ENCODE measurements at places on chromosomes 5 and 9.

DNA sequence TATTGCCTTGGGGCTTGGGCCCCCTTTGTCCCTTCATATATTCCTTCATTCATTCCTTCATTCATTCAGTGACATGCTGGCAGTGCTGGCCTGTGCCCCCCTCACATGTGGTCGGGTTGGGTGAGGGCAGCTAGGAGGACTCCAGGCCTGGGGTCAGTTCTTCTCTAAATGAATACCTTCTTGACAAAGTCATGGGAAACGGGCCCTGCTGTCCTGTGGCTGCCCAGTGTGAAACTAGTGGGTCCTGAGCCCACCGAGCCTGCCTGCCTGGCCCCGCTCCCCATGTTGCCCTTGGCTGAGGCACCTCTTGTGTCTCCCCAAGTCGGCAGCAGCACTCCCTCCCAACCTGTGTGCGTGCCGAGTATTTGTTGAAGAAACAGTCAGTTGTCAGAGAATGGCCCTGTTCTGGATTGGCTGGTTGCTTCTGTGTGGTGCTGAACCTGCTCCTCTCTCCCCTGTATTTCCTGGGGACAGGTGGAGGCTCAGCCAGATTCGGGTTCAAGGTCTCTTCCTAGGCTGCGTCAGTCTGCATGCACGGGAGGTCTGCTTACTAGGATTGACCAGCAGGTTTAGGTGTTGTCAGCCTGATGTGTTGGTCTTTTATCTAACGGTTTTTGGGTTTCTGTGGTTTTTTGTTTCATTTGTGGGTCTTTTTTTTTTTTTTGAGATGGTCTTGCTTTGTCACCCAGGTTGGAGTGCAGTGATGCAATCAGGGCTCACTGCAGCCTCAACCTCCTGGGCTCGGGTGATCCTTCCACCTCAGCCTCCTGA is 3.0 kb upstream of the CEL start:
- DNase-seq, result no peak

DNA sequence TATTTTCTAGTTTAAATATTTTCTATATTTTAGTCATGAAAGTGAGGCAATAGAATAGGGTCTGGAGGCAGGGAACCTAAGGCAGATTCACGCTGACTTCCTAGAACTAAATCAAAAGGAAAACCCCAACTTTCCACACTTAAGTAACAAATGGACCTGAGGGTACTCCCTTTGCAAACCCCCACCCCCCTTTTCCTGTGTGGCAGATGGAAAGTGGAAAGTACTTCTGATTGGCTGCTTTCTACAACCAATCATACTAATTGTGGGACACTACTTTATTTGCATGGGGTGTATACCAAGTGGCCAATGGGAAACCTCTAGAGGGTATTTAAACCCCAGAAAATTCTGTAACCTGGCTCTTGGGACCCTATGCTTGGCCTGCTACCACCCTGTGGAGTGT is 4.8 kb upstream of the CENPH start:
- DNase-seq, result peak; percentile 21

DNA sequence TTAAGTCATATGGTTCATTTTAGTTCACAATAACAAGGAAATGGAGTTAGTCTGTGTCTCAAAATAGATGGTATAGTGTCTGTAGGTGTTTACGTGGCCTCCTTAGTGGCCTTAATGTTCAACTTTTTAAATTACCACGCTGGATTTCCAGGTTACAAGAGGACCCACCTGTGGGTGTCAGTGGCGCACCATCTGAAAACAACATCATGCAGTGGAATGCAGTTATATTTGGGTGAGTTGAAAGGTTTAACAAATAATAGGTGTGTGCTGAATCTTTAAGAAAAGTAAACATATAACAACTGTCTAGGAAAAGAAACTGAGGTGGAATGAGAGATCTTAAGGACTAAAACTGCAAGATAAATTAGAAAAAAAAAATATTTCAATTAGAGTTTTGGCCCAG is 2.9 kb downstream of the UBE2B start:
- DNase-seq, result no peak

DNA sequence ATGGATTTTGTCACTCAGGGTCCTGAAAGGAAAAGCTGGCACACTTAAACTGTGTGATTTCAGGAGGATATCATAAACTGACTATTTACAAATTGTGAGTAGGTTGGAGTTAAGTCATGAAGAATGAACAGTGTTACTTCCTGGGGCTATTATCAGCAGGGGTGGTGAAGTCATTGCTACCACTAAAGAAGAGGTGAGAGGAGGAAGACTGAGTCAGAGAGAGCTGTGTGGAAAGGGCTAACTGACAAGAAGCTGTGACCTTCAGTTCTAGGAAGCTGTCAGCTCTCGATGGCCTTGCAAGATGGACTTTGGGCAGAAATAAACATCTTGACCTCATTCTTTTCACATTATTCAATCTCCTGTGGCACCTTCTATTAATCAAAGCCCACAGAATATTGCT is 72.3 kb upstream of the STARD4 start:
- no peak for DNase-seq

- DNase-seq, result no peak
Measured at GRCh38 chr5:92886751-92887150, 694.3 kb downstream of the NR2F1-AS1 start.

- no peak for DNase-seq
Measured at GRCh38 chr9:34519321-34520020, 3.3 kb downstream of the ENHO start.

DNA sequence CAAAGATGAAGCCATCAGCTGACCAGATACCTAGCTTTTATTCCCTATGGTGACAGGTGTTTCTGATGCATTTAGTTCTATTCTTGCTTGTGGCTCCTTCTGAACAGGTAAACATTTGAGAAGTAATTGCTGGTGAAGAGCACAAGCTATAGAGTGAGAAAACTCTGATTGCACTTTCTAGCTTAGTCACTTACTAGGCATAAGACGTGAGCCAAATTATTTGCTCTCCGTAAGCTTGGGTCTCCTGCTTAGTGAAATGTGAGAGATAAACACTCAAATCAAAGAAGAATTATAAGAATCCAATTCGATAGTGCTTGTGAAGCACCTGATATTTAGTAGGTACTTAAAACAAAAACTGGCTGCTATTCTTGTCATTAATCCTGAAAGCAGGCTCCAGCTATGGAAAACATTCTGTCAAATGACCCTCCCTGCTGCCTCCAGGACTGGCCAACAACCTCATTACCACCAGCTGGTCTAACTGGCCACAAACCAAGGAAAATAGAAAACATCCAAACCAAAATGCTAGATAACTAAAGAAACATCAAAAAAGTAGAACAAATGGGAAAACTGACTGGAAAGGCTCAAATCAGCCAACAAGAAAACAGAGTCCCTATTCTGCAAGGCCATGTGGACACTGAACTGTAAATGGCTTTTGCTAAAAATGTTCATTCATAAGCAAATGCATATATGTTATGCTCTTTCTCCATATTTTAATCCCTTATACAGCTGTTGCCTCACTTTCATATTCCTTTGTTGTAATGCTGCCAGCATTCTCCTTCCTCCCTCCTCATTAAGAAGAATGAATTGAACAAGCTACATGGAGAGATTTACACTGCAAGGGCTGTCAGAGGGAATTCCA is 616.1 kb downstream of the DTWD2 start:
- no peak for DNase-seq

DNA sequence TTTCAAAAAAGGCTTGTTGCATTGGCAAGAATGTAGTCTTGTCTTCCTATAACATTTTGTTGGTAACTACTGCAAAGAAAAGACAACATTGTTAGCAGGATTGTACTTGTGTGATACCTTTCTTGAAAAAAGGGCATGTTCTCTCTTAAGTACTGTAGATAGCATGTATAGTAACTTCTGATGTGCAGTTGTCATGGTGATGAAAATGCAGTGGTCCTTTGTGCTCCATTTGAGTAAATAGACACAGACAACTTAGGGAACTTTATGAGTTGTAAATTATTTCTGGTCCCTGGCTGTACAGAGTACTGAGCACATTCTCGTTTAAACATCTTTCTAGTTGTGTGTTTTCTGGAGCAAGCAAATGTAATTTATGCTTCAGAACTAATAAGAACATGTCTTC is 103.3 kb downstream of the CD180 start:
- DNase-seq, result no peak

DNA sequence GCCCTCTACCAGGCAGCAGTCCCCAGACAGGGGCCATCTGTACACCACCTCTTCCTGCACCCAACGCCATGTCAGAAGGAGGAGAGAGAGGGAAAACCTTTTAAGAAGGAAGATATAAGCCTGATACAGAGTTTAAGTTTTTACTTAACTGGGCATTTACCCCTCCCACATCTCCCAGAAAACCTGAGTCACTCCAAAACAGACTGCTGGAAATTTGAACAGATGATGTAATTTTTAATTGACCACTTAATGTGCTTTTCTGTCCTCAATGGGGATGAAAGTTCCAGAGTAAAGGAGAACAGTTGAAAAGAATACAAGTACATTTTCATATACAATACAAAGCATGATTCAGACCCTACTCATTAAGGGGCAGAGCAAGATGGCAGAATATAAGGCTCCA is 63.9 kb downstream of the TTC39B start:
- DNase-seq, result no peak

- DNase-seq, result no peak
Measured at GRCh38 chr5:168374532-168374931, 83.1 kb downstream of the WWC1 start.

DNA sequence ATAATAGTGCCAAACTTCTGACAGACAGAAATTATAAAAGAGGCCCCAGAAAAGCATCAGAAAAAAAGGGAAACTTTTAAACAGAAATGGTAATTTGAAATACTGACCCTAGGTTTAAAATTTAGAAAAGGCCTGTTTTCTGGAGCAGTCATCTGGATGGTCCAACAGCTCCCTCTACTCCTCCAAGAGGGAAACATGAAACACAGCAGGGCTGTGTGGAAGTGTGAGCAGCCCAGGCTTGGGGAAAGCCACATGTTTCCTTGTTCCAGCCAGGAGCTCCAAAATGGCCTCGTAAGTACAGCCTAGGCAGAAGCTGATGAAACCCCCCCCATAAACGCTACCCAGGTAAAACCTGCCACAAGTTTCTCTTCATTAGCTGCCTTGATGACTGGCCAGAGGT is 499.3 kb upstream of the ADAMTS16 start:
- no peak for DNase-seq

GRCh38 chr5:91151947-91152346 is 231.2 kb downstream of the ARRDC3 start:
- no peak for DNase-seq

DNA sequence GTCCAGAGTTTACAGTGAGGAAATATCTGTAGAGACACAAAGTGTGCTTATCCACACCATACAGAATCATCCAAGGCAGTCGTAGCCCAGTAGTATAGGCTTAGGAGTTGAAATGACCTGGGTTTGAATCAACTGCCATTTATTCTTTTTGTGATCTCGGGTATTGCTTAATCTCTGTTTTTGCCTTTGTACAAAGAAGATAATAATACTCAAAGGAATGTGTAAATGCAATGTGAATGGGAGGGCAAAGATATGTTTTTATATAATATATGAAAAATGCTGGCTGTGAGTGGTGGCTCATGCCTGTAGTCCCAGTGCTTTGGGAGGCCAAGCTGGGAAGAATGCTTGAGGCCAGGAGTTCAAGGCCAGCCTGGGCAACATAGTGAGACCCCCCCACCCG is 141.1 kb downstream of the SPATA31D1 start:
- DNase-seq, result no peak

GRCh38 chr9:86368871-86369521 is 14.8 kb upstream of the TUT7 start:
- no peak for DNase-seq

DNA sequence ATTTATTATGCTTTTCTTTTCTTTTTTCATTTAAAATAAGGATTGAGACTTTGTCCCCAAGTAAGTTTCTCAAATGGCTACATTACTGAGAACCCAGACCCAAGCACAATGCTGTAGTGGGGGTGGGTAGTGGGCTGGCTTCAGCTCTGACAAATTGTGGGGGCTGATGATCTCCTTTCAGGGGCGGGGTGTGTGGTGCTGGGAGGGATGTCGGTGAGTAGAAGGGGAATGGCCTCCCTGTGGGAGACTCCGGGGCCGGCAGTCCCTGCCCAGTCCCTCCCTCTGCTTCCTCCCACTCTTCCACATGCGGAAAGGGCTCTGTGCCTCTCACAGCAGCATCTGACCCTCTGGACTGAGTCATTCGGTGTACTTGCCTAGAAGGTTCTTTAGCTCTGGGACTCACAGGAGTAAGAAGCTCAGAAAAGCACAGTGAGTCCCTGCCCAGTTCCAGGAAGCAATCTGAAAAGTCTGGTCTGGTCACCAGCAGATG is 14.3 kb downstream of the CD180 start:
- no peak for DNase-seq

- no peak for DNase-seq
Measured at GRCh38 chr5:173567548-173567947, 48.9 kb downstream of the BOD1 start.

DNA sequence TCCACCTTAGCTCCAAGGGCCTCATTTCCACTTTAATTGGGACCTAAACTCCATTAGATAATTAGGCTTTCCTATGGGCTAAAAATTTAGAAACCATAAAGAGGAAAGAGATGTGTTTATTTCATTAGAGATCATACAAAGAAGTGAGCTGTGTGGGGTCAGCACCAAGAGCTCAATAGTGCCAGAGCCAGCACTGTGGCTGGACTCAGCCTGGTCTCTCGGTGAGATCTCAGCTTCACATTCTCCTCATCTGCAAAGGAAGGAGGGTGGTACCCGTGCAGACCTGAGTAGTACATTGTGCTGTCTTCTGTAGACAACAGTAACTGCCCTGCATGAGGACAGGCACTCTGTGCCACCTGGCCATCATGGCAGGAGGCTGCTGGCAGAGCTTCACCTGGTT is 136.1 kb upstream of the EPB41L4A start:
- no peak for DNase-seq

GRCh38 chr5:96143450-96143849 is 181.8 kb upstream of the ELL2 start:
- no peak for DNase-seq

GRCh38 chr5:137858223-137858916 is 9.3 kb upstream of the MYOT start:
- DNase-seq, result no peak

- DNase-seq, result no peak
Measured at GRCh38 chr9:121764371-121764730, 112.9 kb downstream of the DAB2IP start.

DNA sequence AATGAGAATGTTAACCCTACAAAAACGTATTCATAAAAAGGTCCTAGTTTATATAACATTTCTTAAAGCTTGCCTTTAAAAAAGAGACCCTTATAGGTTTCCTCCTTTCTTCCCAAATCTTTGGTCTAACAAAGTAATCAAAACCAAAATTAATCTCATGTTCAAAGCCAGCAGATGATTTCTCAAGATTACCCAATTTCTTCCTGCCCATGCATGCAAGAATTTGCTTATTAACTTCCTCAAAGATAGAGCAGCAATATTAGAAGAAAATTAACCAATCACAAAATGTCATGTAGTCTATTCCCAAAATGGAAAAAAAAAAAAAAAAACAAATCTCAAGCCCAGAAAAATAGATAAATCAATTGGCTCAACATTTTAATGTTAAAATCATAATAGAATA is 114.9 kb downstream of the MLLT3 start:
- DNase-seq, result no peak

DNA sequence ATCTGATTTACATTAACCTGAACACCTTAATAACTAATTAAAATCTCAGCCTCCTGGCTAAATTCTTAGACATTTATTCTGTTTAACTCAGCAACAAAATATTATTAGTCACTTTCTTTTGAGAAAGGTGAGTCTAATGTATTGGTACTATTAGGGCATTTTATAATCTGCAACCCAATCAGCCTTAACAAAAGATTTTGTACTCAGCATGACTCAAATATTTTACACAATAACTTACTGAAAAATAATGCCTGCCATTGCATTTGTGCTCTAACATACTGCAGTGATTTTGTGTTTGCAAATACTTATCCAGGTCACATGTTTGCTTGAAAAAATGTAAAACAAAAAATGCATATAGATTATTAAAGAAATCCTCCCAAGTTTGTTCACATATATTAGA is 1129.9 kb downstream of the TAF11L14 start:
- no peak for DNase-seq
